ENCODE measurements at places on chromosomes 3 and 15.
A peak's percentile ranks its signal among the peaks of the same experiment; 100 is the strongest.

GRCh38 chr3:25593001-25593400, 71.7 kb downstream of the TOP2B start:
- no peak for DNase-seq

- DNase-seq, result peak; percentile 38
These were observed 201.0 kb upstream of the BCL6 start for GRCh38 chr3:187946163-187946691.

DNA sequence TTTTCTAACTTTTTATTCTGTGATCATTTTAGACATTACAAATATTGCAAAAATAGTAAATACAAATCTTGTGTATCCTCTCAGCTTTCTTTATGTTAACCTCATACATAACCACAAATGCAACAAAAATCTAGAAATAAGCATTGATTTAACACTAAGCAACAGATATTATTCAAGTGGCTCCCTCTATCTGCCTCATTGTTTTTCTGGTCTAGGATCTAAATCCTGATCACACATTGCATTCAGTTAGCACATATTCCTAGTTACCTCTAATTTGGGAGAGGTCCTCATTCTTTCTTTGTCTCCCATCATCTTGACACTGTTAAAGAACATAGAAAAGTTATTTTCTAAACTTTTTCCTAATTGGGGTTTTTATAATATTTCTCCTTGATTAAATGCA, 1126.0 kb downstream of the ROBO2 start:
- DNase-seq, result no peak

DNA sequence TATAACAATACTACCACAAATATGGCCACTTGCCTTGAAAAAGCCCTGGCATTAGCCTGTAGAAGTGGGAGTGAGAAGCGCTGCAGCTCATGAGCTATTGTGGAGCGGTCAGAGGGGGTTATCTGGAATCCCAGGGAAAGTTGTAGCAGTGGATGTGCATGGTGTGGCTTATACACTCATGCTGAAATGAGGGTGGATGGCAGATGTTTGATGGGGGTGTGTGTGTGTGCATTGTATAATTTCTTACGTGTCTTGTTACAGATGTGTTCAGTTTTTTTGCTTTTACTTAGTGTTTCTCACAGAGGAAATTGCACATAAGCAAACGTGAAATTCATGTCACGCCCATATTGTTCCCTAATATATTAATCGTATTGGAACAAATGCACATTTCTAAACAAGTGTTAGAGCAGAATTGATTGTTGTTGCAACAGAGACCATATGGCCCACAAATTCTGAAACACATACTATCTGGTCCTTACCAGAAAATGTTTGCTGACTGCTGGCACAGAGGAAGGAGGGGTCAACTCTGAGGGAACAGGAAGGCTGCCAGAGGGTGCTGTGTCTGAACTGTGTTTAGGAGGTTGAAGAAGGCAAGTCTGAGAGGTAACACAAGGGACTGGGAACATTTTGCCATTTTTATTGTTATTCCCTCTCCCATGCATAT, 200.0 kb upstream of the CFAP20DC start:
- no peak for DNase-seq

GRCh38 chr3:177429079-177429478, 231.8 kb upstream of the TBL1XR1 start:
- DNase-seq, result no peak

DNA sequence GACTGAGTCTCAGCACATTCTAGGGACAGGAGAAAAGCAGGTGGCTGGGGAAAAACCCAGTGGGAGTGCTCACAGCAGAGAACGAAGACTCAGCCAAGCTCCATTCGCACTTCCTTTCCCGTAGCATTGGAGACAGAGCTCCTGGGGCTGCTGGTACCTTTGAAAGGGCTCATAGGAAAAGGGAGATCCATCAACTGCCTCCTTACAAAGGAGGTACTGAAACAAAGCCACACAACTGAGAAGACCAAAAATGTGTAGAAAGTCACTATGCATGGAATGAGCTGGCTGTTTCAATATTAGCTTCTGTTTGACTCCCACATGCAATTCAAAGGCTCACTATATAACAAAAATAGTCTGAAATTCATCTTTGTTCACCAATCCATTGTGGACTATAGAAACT, 16.9 kb downstream of the STIMATE start:
- DNase-seq, result peak; percentile 57

- peak; percentile 76 for DNase-seq
These were observed 338.5 kb upstream of the THBS1 start for GRCh38 chr15:39242345-39242744.

GRCh38 chr3:128207951-128208350, 54.7 kb downstream of the EEFSEC start:
- DNase-seq, result no peak

DNA sequence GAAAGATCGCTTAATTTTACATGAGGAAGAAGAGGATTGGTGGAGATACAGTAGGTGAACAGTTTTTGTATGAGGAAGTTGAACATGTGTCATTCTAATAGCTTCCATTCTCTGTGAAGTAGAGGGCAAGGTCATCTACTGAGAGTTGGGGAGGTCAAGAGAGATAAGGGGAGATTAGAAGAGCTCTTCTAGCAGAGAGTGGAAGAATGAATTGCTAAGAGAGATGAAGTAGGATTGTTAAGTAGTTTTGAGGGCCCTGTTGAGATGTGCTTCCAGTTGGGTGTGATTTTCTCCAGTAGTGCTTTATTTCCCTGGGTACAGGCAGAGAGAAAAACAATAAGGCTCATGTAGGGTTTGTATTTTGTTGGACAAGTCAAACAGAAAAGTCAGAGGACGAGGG, 5.2 kb downstream of the OPA1 start:
- no peak for DNase-seq

- DNase-seq, result no peak
These were observed 28.0 kb downstream of the TLE3 start for GRCh38 chr15:70069716-70070115.

DNA sequence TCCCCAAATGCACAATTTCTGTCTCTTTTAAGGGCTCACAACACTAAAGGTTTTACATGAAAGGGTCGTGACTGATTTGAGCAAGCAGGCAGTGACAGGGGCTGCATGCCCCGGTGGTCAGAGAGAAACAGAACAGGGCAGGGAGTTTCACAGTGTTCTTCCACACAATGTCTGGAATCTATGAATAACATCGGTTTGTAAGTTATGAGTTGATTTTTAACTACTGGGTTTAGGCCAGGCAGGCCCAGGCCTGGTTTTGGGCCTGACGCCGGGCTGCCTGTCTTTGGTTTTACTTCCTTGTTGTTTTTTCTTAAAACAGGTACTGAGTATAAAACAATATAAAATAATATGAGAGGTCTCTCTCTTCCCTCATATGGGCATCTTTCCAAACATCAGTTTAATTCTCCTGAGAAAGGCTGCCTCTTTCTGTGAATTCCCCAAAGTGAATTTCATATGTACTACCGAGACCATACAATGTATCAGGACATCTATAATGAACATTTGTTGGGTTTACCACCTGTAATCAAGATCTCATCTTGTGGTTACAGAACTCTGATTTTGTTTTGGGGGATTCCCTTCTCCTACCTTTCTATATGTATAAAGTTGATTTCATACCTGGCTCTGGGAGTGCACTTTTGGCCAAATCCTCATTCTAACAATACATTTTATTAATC, 74.4 kb downstream of the CD200 start:
- DNase-seq, result no peak

GRCh38 chr15:39362821-39363561, 217.9 kb upstream of the THBS1 start:
- no peak for DNase-seq

GRCh38 chr15:95202569-95203349, 971.4 kb downstream of the MCTP2 start:
- no peak for DNase-seq

GRCh38 chr3:151203051-151203420, at the start of gene GPR171:
TSS of gene GPR171 (minus strand) at chr3:151203216. CDS start at chr3:151199386, 3,830 bp downstream.
- DNase-seq, result no peak

GRCh38 chr3:110646496-110646895, 425.1 kb upstream of the NECTIN3 start:
- no peak for DNase-seq

DNA sequence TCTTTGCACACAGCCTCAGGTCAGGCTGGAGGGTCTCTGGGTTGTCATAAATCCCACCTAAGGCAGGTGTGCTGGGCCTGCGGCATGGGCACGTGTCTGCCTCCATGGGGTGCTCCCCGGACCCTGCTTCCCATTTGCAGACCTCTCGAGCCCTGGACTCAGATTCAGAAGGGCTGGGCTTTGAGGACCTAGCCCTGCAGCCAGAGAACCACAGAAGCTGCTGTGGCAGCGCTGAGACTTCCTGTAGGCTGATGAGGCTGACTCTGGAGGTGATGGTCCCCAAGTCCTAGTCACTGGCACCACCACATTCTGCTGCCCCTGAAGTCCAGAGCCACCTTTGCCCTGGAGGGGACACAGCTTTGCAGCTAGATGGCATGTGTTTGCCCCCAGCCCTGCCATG, 156.4 kb downstream of the LRRC28 start:
- no peak for DNase-seq

DNA sequence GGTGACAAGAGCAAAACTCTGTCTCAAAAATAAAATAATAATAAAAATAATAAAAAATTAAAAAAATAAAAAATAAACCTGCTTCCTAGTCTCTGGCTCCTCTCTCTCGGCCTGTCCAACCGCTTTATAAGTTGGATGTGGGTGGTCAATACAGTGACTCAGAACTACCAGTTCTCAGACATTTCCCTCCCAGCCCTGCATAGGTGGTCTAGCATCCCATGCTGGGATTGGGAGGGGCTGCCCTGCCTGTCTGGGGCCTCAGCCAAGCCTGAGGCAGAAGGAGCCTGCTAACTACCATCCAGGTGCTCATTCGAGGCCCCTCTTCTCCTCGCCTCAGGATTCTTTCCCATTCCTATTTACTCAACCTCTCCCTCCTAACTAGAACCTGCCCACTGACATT, 33.3 kb upstream of the BLM start:
- DNase-seq, result no peak

DNA sequence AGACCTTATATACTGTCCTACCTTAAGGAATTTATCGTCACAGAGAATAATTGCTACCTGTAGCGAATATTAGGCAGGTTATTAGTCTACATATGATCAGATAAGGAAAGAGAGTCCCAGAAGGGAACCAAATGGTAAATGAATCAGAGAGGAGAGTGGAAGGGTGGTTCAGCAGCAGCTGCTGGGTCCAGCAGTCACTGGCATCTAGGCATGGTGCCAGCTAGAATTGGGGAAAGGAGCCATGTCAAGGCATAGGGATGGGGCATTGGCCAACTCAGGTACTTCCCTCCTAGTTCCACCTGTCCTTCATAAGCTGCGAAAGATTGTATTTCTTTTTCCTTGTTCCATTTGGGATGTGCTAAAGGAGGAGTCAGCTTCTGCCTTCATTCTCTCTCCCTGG, 23.4 kb downstream of the HACD3 start:
- DNase-seq, result no peak

DNA sequence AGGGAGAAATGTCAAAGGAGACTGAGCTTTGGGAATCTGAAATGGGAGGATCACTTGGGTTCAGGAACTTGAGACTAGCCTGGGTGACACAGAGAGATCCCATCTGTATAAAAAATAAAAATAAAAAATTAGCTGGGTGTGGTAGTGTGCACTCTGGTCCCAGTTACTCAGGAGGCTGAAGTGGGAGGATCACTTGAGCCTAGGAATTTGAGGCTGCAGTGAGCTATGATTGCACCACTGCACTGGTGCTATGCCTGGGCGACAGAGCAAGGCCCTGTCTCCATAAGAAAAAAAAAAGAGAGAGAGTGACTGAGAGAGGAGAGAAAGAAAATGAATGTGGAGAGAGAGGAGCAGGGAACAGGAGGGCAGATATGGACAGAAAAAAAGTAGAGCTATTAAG, 72.8 kb downstream of the SENP2 start:
- DNase-seq, result no peak

DNA sequence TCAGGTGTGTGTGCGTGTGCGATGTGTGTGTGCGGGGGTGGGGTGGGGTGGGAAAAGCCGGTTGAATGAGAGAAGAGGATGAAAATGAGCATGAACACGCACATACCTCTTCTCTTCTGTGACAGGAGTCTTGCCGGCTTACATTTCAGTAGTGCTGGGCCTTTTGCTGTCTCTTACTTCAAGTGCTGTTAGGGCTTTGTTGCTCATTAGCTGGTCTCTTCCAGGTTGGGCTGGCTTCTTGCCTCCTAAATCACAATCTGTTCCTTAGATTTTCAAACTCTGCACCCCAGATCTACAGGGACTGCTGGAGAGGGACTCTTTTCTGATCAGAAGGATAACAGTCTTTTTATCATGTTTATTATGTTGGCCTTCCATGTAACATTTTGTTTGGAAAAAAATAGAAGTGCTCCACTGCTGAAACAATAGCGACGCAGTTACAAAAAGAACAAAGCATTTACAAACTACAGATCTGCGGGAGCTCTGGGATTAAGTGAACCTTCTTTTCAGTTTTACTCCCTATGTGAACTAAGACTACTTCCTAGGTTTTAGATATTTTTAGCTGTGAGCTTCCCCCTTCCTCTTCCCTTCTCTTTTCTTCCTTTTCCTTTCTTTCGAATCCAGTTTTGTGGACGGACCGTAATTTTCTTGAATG, 48.5 kb downstream of the USP13 start:
- no peak for DNase-seq

- no peak for DNase-seq
These were observed 79.9 kb upstream of the POLG start for GRCh38 chr15:89414571-89414970.

DNA sequence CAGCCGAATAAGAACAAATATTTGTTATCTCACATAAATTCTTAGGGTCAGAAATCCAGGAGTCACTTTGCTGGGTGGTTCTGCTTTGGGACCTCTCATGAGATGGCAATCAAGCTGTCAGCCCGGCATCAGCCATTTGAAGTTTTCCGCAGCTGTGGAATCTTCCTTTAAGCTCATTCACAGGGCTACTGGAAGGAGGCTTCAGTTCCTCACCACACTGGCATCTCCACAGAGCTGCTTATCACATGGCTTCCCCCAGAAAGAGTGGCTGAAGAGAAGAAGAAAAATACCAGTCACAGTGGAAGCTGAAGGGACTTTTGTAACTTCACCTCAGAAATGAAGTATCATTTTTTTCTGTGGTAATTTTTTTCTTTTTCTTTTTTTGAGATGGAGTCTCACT, 267.7 kb downstream of the CHL1 start:
- DNase-seq, result no peak

- no peak for DNase-seq
These were observed 3.0 kb downstream of the TEX264 start for GRCh38 chr3:51673802-51674654.

DNA sequence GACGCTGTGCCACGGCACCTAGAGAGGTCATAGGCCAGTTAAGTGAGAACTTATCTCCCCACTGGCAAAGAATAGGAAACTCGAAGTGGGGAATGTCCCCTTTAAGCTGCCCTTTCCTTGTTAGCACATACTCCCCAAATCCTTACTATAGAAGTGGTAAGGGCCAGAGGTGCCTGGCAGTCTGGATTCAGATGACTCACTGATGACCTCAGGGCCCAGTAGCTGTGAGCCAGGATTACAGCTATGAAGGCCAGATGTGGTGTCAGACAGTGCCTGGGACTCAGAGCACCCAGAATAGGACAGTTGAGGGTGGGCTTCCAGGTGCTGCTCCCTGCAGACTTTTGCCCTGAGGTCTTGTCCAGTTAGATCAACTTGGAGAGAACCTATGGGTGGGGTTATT, 37.7 kb downstream of the PDIA5 start:
- no peak for DNase-seq
